ENCODE measurements at places on chromosomes 4 and X.
A peak's percentile ranks its signal among the peaks of the same experiment; 100 is the strongest.

DNA sequence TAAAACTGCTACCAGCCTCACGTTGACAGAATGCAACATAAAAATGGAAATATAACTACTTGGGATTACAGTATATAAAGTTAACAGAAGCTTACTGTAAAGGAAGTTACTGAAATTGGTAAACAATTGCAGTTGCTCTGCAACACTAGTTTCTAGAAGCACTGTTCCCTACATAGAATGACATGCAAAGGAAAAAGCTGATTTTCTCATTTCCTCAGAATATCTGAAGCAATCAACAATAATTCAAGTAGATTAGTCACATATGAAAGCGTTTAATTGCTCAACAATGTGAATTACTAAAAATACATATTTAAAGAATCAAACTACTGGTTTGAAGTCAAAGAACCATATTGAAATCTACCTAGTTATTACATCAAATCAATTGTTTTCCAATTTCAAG lies 31.8 kb downstream of the PDGFC start:
- DNase-seq: no peak

- DNase-seq: peak; percentile 17
Observed at GRCh38 chr4:82217986-82218715, 155.6 kb downstream of the HNRNPD start.

DNA sequence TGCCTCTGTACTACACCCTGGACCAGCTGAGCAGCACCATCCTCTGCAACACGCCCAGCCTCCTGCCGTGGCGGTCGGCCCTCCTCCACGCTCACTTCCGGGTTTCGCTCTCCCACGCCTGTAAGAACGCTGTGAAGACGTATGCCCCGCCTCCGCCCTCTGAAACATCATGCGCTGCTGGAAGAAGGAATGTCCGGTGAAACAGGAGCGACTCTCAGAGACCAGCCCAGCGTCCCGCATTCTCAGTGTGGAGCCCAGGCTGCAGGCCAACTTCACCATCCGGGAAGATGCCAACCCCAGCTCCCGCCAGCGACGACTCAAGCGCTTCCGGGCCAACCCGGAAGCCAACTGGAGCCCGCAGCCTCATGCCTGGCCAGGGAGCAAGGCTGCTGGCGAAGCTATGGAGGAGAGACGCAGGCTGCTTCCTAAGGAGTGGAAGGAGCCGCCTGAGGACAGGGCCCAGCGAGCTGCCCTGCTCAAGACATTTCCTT lies 186.1 kb upstream of the SLITRK2 start:
- no peak for DNase-seq

- no peak for DNase-seq
Observed at GRCh38 chr4:162699629-162700028, 467.1 kb downstream of the NAF1 start.

DNA sequence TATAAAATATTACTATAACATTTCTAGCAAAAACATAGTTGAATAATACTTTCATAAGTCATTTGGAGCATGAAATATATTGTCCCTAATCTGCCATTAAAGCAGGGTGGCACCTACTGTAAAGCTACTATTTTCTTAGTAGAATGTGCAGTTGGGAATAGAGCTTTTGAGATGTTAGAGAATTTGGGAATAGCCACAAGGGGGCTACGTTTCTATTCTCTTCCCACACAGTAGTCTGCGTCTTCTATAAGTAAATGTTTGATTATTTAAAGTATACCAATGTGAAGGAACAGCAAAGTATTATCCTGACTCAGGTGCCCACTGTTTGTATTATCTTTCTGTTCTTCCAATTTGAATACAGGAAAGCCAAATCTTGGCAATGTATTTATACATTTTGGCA lies 323.2 kb upstream of the GIMD1 start:
- DNase-seq: no peak

Data from hepatocyte (in vitro differentiated cells).